ENCODE measurements at places on chromosomes 6 and 20. TPM values are rescaled to one million over a fixed set of nuclear protein-coding genes. Genes with fewer than 3 reads are reported as not detected.
A peak's percentile ranks its signal among the peaks of the same experiment; 100 is the strongest.

GRCh38 chr6:1686117-1687098 is 76.7 kb downstream of the FOXC1 start:
- no peak for DNase-seq

DNA sequence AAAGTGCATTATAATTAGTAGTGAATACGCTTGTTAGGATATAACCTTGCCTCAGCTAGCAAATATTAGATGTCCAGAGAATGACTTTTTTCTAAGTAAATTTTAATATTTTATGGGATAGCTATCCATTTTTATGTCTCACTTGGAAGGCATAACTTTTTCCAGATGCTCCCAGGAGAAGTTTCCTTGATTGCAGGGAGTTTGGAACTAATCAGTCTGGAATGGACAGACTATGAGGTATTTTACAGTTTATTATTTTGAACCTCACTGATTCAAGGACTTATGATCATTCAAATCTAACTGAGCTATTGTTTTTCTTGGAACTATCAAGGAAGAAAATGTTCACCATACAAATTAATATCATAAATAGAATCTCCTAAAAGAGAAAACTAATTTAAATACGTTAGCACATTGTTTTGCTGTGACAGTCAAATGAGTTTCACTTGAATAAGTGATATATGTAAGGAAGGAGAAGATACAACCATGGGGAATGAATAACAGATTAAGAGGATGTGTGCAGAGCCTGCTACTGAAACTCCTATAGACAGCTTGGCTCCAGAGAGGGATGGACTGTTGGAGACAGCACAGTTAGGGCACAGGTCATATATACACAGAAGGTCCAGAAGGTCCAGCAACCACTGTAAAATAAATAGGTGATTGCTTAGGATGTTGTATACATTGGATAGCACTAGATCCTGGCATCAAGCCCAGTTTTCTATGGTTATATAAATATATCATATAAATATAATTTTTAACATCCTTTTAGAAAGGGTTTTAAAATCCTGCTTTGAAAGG is 20.6 kb upstream of the LCA5 start:
- DNase-seq, result peak; percentile 21

DNA sequence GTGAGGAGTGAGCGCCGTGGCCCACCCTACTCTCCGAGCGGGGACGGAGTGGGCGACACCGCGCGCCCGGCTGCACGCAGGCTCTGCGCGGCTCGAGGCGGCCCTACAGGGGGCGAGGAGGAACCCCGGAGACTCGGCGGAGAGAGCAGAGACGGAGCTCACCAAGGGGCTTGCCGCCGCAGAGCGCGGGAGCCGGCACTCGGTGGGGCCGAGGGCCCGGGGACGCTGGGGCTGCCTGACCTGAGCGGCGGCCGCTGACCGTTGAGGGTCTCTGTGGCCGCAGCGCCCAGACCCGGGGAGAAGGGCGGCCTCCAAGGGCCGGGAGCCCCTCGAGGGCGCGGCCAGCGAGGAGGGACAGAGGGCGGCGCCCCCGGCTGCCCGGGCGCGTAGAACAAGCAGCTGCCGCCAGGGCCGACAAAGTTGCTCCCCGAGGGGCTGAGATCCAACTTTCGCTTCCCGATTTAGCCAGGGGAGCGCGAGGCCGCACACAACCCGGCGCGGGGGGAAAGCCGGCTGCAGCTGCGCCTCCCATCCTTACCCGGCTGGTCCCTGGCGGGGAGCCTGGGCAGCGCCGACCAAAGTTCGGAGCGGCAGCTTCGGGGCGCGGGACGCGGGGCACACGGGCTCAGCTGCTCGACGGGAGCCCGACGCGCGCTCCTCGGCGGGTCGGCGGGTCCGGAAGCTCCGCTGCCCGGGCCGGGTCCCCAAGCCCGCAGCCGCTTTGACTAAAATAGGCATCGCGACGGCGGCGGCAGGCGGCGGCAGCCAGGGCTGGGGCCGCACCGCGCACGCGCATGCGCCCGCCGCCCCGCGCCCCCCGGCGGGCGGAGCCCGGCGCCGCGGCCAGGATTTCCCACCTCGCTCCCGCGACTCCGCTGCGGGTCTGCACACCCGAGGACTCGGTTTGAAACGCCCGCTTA is 43.1 kb downstream of the POPDC3 start:
- peak; percentile 81 for DNase-seq

GRCh38 chr20:48231253-48231930 is 446.1 kb upstream of the SULF2 start:
- no peak for DNase-seq

ZNF311 gene
- total RNA-seq, result 5.6 TPM

- no peak for DNase-seq
Observed at GRCh38 chr20:11810311-11811083, 107.2 kb upstream of the BTBD3 start.

DNA sequence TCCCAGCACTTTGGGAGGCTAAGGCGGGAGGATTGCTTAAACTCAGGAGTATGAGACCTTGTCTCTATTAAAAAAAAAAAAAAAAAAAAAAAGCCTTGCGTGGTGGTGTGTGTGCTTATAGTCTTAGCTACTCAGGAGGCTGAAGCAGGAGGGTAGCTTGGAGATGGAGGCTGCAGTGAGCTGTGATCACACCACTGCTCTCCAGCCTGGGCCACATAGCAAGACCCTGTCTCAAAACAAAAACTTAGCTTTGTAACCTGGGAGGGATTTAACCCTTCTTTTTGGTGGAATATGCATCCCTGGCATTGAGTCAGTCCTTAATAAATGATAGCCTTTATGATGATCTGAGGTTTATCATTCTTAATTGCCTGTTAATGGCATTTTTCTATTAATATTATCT is 12.8 kb downstream of the ASXL1 start:
- no peak for DNase-seq

DNA sequence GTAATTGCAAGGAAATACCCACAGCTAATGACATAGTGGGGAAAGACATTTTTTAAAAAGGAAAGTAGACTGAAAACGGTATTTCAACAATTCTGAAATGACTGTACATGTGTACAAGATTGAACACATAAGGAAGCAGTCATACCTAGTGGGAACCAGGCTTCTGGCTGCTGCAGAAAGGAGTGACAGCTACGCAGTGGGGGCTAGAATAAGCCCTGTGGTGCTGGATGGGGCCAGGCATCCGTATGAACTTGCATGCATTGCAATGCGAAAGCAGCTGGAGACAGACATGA is 54.9 kb upstream of the GPR31 start:
- no peak for DNase-seq

FOXF2 gene
- 1.7 TPM for total RNA-seq

GRCh38 chr6:17987697-17988421 is 424 bp upstream of the KIF13A start:
- peak; percentile 90 for DNase-seq

GRCh38 chr6:46772762-46773161 is 20.4 kb upstream of the MEP1A start:
- peak; percentile 23 for DNase-seq

- DNase-seq, result no peak
Observed at GRCh38 chr6:75306064-75306463, 21.5 kb upstream of the TMEM30A start.

CRISP3 gene
- 5.4 TPM for total RNA-seq

DNA sequence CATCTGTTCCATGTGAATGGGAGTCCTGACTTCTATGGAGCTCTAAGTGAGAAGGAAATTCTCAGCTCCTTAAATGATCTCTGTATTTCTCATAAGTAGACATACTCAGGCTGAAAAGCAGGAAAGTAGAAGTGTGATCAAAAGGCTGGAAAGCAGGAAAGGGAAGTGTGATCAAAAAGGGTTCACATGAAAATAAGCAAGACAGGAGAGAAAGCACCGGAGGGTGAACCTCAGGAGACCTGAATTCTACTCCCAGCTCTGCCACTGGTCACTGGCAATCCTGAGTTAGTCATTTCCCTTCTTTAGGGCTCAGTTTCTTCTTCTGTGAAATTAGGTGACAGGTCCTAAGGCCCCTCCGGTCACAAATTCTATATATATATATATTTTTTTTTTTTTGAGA is 55.5 kb upstream of the TRERF1 start:
- DNase-seq, result no peak

GRCh38 chr6:51139950-51140385 is 321.3 kb downstream of the TFAP2B start:
- DNase-seq, result peak; percentile 2

- no peak for DNase-seq
Observed at GRCh38 chr6:21098744-21099143, 494.8 kb upstream of the SOX4 start.

DNA sequence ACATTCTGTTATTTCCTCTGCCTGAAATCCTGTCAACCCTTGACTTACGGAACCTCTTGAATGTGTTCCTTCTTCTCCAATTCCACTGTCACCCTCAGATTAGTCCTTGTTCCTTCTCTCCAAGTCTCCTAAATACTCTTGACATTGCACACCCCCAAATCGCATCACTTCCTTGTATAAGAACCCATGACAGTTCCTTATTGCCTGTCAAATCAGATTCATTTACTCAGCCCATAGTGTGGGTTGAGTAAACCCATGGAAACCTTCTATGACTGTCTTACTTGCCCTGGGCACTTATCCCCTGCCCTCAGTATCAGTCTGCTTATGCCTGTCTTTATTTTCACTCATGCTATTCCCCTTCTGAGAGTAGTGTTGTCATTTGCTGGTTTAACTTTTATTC is 40.5 kb downstream of the ARMC2 start:
- no peak for DNase-seq

GRCh38 chr6:169850154-169850553 is 98.7 kb downstream of the ERMARD start:
- DNase-seq, result no peak

GRCh38 chr20:48298851-48299484 is 513.7 kb upstream of the SULF2 start:
- DNase-seq, result peak; percentile 95

DNA sequence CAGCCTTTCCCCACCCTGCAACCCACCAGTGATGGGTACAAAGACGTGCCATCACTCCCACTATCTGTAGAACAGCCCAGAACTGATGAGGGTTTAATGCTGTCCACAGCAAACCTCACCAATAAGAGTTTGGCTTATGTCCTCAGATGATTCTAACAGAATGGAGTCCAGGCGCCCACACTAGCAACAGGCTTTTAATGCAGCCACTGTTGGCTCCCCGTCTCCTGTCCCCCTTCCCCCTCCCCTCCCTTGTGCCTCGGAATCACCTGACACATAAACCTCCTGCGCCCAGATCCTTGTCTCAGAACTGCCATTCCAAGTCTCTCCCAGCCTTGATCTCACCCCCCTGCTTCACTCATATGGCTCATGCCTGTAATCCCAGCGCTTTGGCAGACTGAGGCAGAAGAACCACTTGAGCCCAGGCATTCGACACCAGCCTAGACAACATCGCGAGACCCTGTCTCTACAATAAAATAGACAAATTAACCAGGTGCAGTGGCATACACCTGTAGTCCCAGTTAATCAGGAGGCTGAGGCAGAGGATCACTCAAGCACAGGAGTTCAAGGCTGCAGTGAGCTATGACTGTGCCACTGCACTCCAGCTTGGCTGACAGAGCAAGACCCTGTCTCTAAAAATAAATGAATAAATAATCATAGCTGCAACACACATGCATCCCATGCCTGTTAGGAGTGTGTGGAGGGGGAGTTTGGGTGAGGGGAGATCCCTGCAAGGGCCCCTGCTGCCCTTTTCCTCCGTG is 85.6 kb downstream of the SNX5 start:
- no peak for DNase-seq

DNA sequence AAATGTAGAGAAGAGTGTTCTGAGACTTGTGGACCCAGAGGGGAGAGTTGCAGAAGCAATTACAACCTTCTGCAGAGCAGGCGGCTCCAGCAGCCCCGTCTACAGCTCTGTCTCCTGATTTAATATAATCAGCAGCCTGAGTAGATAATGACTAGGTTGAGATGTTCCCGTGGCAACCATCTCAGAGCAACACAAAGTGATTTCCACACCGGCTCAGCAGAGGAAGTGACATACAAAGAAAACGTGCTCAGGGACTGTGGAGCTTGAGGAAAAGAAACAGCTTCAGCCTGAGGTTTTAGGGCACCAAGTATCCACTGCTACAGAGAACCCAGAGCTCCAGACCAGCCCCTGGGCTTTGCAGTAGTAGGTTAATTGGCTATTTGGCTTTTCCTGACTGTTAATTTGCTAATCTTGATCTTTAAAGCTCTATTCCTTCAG is 136.4 kb downstream of the MTFR2 start:
- DNase-seq, result no peak

- no peak for DNase-seq
Observed at GRCh38 chr6:73669005-73669404, 15.2 kb upstream of the SLC17A5 start.

DNA sequence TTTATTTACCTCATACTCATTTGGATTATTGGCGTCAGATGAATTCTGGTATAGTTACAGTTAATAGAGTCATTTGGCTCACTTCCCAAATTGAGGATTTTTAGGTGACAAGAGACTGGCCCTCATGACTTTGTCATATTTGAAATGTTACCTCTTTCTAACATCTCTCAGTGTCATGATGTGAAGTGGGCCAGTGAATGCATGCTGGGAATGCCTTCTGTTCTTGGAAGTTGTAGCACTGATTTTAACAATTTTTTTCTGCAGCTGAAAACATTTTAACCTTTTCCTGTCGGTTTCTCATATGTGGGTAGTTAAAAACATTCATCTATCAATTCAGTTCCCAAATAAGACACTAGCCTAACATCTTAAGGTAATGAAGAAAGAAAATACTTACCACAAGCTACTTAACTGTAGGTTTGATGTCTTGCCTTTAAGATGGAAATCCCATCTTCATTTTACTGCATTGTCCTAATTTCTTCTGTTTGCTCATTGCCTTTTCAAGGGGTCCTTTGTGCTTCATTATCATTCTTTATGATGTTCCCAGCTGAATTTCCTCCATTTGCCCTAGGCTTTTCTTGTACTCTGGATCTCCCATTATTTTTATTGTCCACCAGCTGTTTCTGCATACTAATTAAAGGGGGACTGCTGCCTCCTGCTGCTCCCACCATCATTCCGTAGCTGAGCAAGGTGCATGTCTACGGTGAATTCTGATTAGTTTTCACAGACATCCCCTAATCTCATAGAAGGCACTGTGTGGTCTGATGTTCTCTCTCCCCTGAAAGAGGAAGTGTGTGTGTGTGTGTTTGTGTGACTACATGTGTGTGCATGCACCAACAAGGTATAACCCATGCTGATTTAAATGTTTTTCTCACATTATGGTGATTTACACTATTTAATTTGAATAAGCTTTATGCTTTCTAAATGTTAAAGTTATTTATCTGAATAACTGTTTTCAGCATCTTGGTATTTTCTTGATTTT is 109.5 kb downstream of the B3GAT2 start:
- peak; percentile 21 for DNase-seq

GRCh38 chr6:53647462-53648094 is 18.0 kb downstream of the KLHL31 start:
- no peak for DNase-seq

DNA sequence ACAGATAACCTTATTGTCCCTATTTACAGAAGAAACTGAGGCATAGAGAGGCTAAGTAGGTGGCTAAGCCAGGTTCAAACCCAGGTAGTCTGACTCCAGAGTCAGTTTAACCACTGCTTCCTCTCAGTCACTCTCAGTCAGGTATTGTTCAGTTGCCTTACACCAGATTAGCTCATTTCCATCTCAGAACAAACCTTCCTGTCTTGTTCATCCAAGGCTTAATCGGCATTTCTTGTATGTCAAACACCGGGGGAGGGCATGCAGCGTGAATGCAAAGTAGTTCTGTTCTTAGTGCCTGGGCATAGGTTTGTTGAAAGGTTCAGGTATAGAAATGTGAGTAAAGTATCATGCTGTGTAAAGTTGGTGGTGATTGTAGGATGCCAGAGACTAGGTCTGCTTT is 51.7 kb downstream of the CTNNBL1 start:
- DNase-seq, result no peak

SCP2D1 gene
- not detected for total RNA-seq

MOG gene
- total RNA-seq, result 22.6 TPM

All from spinal cord (tissue), 10 donors.